ENCODE measurements at places on chromosomes 1 and 21.

GRCh38 chr1:54865238-54866073 is 21.5 kb downstream of the DHCR24 start:
- no peak for DNase-seq

DNA sequence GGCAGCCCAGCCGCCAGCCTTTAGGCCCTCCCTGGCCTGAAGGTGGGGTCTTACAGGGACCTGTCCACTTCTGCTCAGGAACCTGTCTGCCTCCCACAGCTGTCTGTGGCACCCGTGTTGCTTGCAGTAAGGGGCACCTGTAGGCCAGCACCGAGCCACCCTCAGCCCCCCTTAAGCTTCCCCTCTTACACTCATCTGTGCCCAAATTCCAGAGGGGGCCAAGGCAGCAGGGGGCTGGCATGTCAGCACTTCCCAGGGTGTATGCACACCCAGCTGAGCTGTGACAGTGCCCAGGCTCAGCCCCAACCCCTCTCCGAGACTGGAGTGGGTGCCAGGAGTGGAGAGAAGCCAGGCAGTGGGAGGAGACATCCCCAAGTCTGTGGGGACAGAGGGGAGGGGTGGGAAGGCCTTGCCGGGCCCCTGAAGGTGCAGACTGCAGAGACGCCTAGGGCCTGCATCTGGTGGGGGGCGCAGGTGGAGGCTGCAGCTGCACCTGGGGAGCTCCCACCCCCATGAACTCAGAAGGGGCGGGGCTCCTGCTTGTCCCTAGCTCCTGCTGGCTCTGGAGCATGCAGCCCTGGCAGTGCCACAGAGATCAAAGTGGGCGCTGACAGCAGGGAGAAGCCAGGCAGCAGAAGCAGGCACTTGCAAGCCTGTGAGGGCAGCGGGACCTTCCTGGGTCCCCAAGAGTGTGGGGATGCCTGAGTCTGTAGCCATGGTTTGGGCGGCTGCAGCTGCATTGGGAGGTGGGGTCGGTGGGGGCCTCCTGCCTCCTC is 5.4 kb upstream of the SLC2A7 start:
- DNase-seq: no peak

- DNase-seq: peak; percentile 85
These were observed at the start of gene CLSTN1 for GRCh38 chr1:9823943-9824701. Gene CLSTN1, minus strand, starts transcription at chr1:9823965. Its CDS starts 232 bp downstream, at chr1:9823733.

DNA sequence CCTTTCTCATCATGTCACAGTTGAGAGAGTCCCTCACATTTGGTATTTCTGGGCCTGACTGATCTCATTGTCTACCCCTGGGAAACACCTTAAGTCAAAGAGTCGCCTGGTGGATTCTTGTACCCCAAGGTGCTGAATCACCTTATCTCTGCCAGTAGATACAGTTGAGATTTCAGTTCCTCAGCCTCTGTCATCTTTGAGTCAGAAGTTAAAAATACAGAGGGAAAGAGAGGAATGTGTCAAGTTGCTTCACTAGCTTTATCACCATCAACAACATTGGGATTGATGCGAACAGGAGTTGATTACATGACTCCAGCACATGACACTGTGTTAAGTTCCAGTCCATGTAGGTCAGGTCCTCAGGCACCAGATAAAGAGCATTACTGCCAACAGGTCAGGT is 513.0 kb downstream of the NUF2 start:
- DNase-seq: no peak

- DNase-seq: no peak
These were observed 841.1 kb upstream of the TMPRSS15 start for GRCh38 chr21:19244502-19245187.

DNA sequence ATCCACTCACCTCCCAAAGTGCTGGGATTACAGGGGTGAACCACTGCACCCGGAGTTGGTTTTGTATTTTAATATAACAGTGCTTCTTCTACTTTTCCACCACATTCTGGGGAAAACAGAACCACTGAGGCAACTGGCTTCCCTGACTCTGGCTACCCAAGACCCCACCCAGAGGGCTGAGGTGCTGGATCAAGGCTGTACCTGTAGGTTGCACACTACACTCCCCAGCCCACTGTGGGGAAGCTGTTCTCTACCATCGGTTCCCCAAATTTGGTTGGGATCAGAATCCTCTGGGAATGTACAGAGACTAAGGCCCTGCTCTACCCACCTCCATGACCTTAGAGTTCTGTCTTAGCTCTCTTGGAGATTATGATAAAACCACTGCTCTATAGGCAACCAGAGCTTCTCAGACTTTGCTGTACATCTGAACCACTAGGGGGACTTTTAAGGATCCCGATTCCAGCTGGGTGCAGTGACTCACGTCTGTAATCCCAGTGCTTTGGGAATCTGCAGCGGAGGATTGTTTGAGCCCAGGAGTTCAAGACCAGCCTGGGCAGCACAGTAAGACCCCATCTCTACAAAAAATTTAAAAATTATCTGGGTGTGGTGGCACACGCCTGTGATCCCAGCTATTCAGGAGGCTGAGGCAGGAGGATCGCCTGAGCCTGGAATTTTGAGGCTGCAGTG is 51.6 kb downstream of the GNG4 start:
- DNase-seq: no peak
